Endodermal cell (in vitro differentiated cells): ENCODE measurements at places on chromosomes 5 and 9. TPM values are rescaled to one million over a fixed set of nuclear protein-coding genes. Genes with fewer than 3 reads are reported as not detected.

Gene CCDC171
- total RNA-seq = 5.1 and 6.3 TPM in 2 replicates

Gene CACFD1
- total RNA-seq = 26.4 and 30.6 TPM in 2 replicates

- DNase-seq = no peak
Measured at GRCh38 chr5:4636378-4636777, 503.8 kb upstream of the ADAMTS16 start.

GRCh38 chr5:141889282-141889871 lies 11.2 kb upstream of the PCDH1 start:
- DNase-seq = no peak

- no peak for DNase-seq
Measured at GRCh38 chr9:23771746-23772384, 54.2 kb downstream of the ELAVL2 start.

DNA sequence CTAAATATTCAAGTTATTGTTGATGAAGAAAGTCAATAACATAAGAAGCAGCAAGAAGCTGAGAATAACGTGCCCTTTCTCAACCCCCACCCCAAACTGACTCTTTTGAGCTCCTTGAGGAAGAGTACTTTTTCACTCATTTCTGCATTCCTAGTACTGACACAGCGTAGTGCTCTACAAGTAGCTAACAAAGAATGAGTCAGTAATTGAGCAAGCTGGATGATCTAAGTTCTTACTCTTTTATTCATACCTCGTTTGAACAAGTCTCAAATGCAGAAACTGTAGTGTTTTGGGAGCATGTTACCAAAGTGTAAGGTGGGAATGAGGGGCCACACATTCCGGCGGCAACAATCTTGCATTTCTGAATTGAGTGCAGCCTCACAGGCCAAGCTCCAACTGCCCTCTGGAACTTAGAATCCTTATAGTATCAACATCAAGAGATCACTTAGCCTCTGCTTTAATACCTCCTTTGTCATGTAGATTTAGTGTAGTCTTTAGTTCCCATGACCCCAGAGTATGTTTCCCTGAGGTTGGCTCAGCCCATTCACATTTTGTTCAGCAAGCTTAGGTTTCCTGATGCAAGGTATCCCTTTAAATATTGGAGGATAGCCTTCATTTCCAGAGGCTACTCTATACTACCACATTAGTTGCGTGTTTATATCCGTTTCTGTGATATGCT lies 152.0 kb downstream of the PRR16 start:
- DNase-seq = peak; percentile 64

- DNase-seq = no peak
Measured at GRCh38 chr5:74382123-74382855, 258.2 kb downstream of the ENC1 start.

DNA sequence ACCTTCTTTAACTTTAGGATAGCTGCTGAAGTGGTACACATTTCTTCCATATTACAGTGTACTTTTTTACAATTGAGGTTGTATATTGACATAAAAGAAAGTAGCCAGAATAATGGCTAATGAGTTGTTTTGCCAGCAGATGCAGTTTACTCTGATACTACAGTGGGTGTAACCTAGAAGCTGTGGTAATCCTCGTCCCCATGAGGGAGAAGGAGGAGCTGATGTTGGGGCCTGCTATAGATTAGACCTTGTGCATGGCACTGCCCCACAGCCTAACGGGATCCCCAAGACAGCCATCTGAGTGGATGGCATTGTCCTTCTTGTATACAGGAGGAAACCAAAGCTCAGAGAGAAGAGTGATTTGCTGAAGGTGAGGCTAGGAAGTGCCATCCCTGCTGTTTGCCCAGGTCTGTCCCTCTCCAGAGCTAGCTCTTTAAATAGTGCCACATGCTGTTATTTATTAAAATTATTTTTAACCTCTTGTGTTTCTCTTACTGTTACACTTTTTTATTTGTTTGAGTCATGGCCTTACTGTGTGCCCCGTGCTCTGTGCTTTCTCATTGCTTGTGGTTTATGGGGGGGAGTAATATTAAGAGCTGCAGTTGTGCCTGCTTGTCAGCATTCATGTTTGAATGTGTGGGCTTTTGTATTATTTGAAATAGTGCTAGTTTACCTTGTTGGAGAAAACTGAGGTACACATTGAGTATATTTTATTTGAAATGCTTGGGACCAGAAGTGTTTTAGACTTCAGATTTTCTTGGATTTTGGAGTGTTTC lies 65.3 kb downstream of the ICE1 start:
- no peak for DNase-seq

DNA sequence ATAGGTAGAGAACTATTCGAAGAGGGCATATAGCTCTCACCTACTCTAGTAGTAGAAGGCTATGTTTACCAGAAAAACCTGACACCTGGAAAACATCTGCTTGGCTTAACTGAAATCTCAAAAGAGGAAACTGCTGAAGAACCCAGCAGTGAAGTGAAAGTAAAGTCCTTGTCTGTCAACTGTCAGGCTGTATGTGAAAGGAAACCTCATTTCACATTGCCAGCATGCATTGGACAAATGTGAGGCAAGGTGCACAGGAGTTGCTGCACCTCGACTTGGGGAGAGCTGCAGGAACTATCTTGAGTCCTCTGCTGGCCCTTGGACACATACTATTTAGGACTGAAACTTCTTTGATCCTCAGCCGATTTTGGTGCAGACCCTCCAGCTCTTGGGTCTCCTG lies 53.3 kb downstream of the NREP start:
- no peak for DNase-seq
